ENCODE measurements at places on chromosomes 12 and 14.

GRCh38 chr12:14252697-14253096 lies 112.8 kb upstream of the ATF7IP start:
- no peak for DNase-seq

GRCh38 chr12:65184176-65184857 lies 14.9 kb downstream of the LEMD3 start:
- no peak for DNase-seq

DNA sequence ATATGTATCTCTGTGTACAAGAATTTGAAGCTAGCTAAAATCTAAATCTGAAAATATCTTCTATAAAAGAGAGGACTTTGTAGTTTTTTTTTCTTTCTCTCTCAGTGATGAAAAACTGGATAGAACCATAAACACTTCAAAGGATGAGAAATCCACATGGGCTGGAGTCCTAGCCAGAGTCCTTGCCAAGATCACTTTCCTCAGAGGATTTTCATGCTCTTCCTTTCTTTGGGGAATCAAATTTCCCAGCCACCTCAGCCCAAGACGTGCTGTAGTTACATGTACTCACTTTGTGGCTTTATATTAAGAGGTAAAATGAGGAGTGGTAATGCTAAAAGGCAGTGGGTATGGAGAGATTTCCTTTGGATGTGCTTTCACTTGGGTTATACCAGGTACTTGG lies 110.3 kb downstream of the SLC38A1 start:
- DNase-seq: no peak

- DNase-seq: peak; percentile 47
These were observed 27.8 kb upstream of the GPR132 start for GRCh38 chr14:105093038-105093430.

DNA sequence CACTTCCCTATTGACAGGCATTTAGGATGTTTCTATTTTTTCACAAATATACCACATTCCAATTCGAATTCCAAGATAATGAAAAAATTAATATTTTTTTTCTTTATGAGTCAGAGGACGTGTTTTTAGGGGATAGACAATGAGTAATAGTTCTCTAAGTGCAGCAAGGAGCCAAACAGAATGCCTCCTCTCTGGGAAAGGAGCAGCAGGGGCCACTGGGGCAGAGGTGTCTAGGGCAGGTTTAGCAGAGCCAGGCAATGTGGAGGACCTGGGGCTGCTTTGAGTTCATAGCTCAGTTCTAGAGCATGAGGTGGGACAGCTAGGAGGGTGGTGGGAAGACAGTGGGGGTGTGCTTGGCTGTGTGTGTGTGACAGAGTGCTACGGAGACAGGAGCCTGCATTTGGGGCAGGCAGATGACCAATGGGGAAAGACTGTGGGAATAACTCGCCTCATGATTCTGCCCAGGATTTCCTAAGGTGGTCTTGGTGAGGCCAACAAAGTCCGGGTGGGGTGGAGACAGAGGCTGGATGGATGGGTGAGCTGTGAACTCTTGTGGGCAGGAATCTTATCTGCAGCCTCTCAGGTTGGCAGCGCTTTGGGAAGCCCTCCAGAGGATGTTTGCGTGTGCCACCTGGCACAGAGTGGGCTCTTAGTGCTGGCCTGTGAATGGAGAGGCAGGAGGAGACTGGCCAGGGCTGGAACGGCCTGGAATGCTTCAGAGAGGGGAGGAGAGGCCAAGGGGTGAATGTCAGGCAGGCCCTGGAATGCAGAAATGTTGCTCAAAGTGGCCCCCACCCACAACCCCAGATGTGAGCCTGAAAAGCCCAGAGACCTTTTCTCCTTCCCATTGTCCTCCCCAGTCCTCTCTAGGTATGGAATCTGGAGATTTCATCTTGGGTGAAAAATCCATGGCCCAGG lies 2.4 kb upstream of the KRT7 start:
- DNase-seq: no peak

GRCh38 chr12:47303207-47303606 lies 223.4 kb upstream of the AMIGO2 start:
- DNase-seq: no peak

DNA sequence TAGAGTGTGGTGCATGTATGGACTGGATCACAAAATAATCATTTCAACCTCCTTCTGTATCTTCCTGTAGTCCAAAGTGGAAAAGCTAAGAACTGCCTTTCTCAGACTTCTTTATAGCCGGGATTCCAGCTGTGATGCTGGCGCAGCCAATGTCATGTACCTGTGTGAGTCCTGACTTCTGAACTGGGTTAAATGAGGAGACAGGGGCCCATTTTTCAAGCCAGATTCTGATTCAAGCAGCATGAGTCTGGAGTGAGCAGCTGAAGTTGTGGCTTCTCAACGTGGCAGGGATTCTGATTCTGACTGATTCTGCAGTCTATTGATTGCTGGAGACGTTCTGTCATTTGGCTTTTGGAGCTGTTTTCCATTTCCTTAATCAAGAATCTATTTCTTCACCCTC lies 111.2 kb downstream of the ST8SIA1 start:
- DNase-seq: no peak

GRCh38 chr14:55316564-55316963 lies 45.3 kb downstream of the FBXO34 start:
- no peak for DNase-seq

- no peak for DNase-seq
These were observed 3.5 kb upstream of the FOXN3 start for GRCh38 chr14:89420502-89420901.

DNA sequence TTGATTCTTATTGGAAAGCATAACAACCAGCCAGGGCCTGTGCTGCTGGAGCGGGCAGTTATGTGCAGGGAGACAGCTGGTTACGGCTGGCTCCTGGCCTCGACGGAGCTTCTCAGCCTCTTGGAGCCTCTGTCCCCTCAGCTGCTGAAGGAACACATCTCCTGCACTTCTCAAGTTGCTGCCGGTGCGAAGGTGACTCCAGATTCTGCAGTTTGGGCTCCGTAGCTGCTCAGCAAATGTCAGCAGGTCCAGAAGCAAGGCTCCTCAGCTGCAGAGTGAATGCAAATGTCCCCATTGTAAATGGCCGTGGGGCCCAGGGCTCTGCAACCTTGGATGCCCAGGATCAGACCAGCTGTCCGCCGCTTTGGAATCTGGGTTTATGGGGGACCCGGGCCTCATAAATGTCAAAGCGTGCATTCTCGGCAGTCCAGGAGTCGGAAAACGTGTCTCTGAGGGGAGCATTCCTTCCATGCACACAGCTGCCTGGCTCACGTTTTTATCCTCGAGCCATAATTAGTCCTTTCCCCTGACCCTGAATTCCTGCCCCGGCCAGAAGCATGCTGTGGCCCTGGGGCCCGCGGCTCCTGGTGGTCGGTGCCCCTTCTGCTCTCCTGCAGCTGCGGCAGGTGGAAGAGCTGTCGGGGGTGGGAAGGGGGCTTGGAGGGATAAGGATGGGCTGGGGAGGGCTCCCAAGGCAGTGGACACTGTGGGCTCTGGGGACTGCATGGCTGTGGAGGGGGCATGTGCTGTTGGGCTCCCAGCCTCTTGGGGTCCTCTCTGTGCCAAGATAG lies 106.0 kb downstream of the KIF26A start:
- DNase-seq: no peak

- DNase-seq: no peak
These were observed 14.4 kb downstream of the TMTC1 start for GRCh38 chr12:29769162-29769858.

- DNase-seq: no peak
These were observed 27.0 kb upstream of the PTHLH start for GRCh38 chr12:27999521-27999920.

- no peak for DNase-seq
These were observed at the start of gene CD4 for GRCh38 chr12:6788972-6789924. TSS of gene CD4 (plus strand) at chr12:6789528. CDS start at chr12:6800139, 10,611 bp downstream.

DNA sequence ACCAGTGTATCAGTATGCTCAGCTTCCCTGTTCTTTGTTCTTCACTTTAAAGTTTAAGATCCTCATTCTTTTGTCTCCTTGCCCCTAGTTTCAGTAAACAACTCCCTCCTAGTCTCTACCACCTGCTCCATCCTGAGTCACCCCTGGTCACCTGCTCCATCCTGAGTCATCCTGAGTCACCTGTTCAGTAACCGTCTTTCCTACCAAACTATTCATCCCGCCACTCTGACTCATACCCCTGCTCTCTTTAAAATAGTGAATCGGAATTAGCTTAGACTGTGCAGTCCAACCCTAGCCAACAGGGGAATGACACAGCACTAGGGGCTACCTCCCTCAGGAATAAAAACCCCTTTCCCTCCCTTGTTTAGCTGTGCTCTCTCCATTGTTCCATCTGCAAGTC lies 888.1 kb upstream of the MDGA2 start:
- DNase-seq: no peak

DNA sequence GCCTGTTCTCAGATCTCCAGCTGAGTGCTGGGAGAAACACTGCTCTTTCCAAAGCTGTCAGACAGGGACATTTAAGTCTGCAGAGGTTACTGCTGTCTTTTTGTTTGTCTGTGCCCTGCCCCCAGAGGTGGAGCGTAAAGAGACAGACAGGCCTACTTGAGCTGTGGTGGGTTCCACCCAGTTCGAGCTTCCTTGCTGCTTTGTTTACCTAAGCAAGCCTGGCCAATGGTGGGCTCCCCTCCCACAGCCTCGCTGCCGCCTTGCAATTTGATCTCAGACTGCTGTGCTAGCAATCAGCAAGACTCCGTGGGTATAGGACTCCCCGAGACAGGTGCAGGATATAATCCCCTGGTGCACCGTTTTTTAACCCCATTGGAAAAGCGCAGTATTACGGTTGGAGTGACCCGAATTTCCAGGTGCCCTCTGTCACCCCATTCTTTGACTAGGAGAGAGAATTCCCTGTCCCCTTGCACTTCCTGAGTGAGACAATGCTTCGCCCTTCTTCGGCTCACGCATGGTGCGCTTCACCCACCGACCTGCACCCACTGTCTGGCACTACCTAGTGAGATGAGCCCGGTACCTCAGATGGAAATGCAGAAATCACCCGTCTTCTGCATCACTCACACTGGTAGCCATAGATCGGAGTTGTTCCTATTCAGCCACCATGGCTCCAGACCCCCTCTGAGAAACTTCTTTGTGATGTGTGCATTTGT lies 650.3 kb upstream of the ALG10B start:
- no peak for DNase-seq

DNA sequence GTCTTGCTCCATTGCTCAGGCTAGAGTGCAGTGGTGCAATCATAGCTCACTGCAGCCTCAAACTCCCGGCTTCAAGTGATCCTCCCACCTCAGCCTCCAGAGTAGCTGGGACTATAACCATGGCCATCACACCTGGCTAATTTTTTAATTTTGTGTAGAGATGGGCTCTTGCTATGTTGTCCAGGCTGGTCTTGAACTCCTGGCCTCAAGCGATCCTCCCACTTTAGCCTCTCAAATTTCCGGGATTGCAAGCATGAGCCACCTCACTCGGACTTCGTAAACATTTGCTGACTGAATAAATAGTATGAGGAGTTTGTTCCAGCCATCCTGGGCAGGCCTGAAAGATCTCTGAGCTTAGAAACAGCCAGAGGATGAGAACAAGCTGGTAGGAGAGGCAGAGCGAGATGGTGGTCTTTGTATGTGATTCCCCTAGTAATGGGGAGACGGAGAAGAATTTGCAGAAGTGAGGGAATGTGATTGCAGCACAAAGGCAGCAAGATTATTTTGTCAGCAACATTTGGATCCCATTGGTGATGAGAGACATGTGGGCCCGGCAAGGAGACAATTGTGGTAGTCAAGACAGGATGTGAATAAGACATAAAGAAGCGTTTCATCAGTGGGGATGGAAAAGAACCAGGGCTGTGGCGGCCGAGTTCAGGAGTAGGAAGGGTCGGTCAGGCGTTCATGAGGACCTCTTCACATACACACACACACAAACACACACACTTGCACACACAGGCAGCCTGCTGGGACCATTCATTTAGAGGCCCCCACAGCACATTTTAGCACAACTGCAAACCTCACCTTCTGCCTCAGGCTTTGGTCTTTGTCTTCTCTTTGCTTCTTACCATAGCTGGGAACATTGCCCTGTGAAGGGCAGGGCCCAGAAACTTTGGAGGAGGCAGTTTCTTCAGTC lies 155.5 kb downstream of the ZFP36L1 start:
- DNase-seq: no peak

DNA sequence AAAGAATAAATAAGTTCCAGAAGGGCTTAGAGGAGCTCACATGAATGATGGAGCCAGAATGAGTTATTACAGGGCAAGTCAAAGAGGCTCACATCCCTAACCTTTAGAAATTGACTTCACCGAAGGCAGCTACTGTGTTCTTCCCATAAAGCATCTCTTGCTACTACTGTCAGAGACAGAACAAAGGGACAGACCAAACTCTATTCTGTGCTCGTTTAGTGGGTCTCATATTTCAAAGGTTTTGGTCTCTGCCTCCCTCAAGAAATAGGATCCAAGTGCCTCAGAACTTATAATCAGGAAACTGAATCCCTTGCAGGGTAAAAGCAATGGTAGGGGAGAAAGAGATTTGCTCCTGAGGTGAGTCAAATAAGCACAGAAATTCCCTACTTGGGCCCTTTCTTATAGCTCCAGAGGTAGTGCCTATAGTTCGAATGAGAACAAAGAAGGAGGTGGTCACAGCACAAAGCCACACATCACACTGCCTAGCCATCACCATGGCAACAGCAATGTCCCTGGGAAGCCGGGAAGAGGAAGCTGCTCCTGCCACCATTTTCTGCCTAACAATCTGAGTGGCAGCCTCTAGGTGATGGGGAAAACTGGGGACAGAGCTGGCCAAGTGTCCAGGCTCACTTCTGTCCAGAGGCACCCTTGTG lies 294.9 kb downstream of the FOXN3 start:
- DNase-seq: no peak

- no peak for DNase-seq
These were observed 54.9 kb upstream of the SCN8A start for GRCh38 chr12:51536159-51536558.

All from stimulated activated CD8-positive, alpha-beta memory T cell treated with anti-CD3 and anti-CD28 coated beads, Interleukin-12 subunit alpha, Interleukin-12 subunit beta, amount 100 ng/mL, for 1 hour (primary cell).